SHP77 treated with DMSO at 0.1 percent for 48 hours (cell line): ENCODE measurements at places on chromosomes 5 and 9.

GRCh38 chr5:151063142-151063989, 17.5 kb downstream of the TNIP1 start:
- no peak for DNase-seq

- no peak for DNase-seq
Observed at GRCh38 chr9:123343443-123344191, 12.4 kb upstream of the CRB2 start.

GRCh38 chr9:127406799-127407491, 10.0 kb downstream of the SLC2A8 start:
- DNase-seq = no peak

DNA sequence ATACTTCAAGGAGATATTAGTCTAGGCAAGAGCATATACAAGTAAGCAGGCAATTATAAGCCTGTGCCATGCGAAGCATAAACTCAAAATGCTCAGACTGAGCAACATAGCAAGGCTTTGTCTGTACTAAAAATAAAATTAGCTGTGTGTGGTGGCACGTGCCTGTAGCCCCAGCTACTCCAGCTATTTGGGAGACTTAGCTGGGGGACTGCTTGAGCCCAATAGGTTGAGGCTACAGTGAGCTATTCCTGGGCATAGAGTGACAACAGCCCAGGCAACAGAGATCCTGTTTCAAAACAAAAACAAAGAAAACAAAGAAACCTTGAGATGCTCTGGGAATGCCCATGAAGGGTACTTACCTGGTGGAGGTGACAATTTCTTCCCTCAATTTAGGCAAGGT, 130.5 kb upstream of the ZNF608 start:
- DNase-seq = no peak

DNA sequence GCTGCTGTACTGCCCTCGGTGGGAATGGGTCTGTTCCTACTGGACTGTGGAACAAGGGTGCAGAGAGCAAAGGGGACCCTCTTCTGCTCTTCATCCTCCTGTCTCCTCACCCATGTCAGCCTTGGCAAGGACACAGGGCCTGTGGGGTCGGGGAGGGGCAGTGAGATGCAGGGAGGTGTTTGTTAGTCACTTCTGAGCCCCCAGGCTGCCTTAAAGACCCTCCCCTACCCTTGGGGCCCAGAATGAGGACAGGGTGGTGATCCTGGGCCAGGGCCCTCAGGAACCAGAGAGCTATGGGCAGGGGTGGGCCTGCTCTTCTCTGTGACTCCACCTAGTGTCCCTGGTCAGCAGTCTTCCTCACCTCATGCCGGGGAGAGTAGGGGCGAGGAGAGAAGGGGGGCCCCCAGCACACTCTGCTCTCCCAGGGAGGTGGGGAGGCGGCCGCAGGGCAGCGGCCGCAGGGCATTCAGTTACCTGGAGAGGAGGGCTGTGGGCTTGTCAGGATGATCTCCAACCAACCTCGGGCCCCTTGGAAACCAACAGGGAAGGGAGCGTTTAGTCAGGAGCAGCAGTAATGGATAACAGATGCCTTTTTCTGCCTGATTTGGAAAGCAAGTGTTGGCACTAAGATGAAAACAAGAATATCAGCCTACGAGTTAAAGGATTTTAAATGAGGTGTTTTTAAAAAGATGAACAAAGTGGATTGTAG, 62.0 kb upstream of the GARNL3 start:
- DNase-seq = no peak
